ENCODE measurements at places on chromosomes 16 and 17.
A peak's percentile ranks its signal among the peaks of the same experiment; 100 is the strongest.

DNA sequence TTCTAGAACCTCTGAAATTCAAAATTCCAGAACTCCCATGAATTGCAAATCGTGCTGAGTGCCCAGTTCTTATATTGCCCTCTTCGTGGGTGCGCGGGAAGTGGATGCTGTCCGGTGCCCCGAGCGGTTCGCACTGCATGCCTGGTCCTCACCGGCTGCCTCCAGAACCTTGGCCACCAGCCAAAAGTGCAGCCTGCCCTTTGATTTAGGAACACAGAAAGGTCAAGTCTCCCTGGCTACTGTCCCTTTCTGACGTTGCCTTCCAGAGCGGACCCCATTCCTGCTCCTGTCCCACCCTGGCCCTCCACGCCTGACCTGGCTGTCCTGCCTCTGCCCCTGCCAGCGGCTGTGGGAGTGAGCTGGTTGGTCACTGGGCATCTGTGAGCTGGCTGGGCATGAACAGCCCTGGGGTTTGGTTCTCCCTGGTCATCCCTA lies 9.7 kb downstream of the NEUROD2 start:
- DNase-seq, result no peak

GRCh38 chr17:77279448-77280303 lies 138.9 kb downstream of the SEC14L1 start:
- no peak for DNase-seq

GRCh38 chr16:85750827-85751697 lies at the start of gene C16orf74:
Gene C16orf74, minus strand, starts transcription at chr16:85751096. Its CDS starts 15,879 bp downstream, at chr16:85735217.
- DNase-seq, result no peak

DNA sequence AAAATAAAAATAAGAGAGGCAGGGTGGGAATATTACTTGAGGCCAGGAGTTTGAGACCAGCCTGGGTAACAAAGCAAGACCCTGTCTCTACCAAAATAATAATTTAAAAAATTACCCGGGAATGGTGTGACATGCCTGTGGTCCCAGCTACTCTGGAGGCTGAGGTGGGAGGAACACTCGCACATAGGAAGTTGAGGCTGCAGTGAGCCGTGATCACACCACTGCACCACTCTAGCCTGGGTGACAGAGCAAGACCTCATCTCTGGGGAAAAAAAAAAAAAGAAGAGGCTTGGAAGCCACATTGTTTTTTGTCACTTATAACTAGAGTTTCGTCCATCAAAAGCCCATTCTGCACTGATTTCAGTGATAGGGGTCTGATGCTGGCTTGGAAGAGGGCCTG lies 3.3 kb upstream of the TMEM235 start:
- no peak for DNase-seq

DNA sequence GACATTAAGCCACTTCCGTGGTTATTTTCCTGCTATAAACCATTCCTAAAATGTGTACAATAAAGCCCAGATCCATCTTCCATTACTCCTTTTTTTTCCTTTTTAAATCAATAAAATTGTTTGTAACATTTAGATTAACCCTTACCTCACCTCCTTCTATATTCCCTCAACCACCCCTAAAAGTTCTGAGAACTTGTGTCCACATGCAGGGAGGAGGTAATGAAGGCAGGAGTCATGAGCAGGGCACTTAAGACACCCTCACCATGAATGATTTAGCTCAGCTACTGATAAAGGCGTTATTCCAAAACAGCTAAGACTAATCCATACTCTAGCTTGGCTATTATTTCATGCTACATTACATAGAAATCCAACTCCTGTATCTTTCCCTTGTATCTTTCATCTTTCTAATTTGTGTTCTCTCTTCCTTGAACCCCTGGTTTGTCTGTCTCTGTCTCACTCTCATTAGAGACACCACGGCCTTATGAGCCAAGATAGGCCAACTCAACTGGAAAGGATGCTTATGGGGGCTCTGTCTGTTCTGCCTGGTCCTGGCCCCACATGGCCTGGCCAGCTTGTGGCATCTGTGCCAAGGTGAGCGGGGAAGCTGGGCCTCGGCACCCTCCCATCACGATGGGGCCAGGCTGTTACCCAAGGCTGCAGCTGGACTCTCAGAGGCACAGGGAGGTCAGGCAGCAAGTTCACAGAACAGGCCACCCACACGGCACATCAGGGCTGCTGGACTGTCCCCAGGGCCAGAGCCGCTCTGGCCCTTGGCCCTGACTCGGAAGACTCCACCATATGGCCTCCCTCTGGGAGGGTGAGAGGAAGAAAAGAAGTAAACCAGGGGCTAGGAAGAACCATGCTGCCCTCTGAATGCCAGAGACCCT lies 294.4 kb downstream of the SOX9 start:
- no peak for DNase-seq

GRCh38 chr17:60436676-60437075 lies 14.4 kb downstream of the CHCT1 start:
- no peak for DNase-seq

GRCh38 chr16:72877374-72878028 lies 170.4 kb downstream of the ZFHX3 start:
- DNase-seq, result no peak

DNA sequence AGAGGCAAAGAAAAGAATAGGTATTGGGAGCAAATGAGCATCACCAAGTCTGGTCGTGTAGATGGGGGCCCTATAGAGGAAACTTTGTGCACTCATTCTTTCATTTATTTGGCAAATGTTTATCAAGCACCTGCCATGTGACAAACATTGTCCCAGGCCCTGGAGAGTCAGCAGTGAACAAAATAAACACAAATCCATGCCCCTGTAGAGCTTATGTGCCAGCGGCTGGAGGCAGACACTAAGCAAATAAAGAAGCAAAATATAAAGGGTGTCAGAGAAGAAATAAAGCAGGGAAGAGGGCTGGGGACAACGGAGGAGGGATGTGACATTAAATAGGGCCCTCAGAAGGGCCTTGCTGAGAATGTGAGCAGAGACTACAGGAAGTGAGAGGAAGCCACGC lies 45.5 kb downstream of the KATNIP start:
- no peak for DNase-seq

DNA sequence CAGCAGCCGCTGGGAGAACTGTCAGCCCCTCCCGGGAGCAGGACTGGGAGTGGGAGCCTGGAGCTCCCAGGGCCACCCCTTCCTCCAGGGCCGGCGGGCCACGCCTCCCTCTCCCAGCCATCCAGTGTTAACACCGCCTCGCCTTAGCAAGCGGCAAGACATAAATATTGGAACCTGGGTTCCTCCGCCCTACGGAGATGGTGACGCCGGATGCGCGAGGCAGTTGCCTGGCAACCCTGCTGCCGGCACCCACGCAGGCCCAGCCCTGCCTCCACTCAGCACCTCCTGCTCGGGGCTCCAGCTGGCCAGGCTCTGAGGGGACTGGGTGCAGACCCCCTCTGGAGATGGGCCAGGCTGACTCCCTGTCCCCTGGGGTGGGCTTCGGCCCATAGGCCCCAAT lies 27.4 kb upstream of the CACNA1H start:
- DNase-seq, result no peak

DNA sequence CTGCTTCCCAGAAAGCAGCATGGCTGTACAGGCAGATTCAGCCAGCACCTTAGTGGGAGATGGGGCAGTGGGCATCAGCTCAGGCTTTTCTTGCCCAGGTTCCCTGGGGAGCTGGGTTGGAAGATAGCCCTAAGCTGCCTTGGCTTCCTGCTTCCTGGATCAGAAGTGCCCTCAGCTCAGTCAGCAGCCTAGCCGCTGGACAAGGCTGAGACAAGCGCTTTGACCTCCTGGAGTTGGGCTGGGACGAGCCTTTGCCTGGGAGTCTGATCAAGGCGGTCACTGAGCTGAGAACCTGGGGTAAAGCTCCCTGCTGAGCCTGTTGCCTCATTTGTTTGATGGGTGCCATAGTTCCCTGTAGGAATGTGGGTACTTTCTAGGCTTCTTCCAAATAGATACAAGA lies 190.0 kb downstream of the RAB11FIP4 start:
- DNase-seq, result peak; percentile 91

GRCh38 chr17:7393613-7394451 lies 493 bp downstream of the PLSCR3 start:
- no peak for DNase-seq

DNA sequence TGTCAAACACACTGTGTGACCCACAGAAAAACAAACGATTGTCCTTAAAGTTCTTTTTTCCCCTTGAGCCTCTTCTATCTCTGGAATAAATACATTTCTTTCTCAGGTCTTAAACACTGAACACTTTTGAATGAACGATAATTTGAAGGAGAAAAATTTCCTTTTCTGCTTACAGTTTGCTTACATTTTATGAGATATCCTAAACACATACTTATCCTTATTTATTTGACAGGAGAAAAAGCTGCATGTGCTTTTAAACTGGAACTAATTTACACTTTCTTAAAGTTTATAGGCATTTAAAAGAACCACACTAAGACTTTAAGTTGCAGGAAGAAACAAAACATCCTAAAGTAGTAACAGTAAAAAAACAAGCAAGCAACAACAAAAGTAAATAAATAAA lies 4.7 kb upstream of the IGF2BP1 start:
- no peak for DNase-seq

GRCh38 chr17:48261297-48261880 lies 153.8 kb downstream of the SNX11 start:
- DNase-seq, result no peak

- DNase-seq, result no peak
Measured at GRCh38 chr17:27514595-27515413, 58.6 kb downstream of the KSR1 start.
